Esophagus squamous epithelium (tissue), 5 donors: ENCODE measurements at places on chromosomes 1 and 21.
A peak's percentile ranks its signal among the peaks of the same experiment; 100 is the strongest.

GRCh38 chr1:43305461-43305860, 4.7 kb downstream of the TIE1 start:
- H3K27ac ChIP-seq: no peak overlapping the region
- H3K4me1 ChIP-seq: peaks cover 2% of the 10 kb centered on the region
- DNase-seq: no peak
- H3K27me3 ChIP-seq: no peaks in the 10 kb centered on the region
- no peaks in the 10 kb centered on the region for H3K36me3 ChIP-seq

DNA sequence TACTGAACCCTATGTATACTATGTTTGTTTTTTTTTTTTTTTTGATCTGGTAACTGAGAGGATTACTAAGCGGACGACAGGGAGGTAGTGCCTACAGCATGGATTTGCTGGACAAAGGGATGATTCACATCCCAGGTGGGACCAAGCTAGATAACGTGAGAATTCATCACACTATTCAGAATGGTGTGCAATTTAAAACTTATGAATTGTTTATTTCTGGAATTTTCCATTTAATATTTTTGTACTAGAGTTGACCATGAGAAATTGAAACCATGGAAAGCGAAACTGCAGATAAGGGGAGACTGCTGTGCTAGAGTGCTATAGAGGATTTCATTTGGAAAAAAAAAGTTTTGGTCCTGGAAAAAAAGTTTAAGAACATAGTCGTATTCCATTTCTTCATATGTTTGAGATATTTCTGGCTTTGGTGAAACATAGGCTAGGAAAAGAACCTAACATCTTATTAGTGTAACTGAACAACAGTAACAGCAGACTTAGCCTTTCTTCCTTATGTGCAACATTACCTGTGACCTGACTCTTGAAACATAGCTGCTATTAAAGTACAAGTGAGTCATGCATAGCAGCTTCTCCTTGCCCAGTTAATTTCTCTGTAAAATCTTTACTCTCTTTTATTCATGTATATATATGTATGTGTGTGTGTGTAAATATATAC, 202.5 kb downstream of the FGGY start:
- no peak overlapping the region for H3K4me3 ChIP-seq
- no peak overlapping the region for H3K27ac ChIP-seq
- H3K27me3 ChIP-seq: no peaks in the 10 kb centered on the region
- H3K4me1 ChIP-seq: peaks cover 13% of the 10 kb centered on the region

- no peak overlapping the region for H3K27ac ChIP-seq
- H3K4me1 ChIP-seq: no peaks in the 10 kb centered on the region
- H3K27me3 ChIP-seq: no peaks in the 10 kb centered on the region
- DNase-seq: no peak
- H3K36me3 ChIP-seq: no peaks in the 10 kb centered on the region
- no peak overlapping the region for H3K4me3 ChIP-seq
Measured at GRCh38 chr1:227420147-227420546, 101.9 kb upstream of the CDC42BPA start.

DNA sequence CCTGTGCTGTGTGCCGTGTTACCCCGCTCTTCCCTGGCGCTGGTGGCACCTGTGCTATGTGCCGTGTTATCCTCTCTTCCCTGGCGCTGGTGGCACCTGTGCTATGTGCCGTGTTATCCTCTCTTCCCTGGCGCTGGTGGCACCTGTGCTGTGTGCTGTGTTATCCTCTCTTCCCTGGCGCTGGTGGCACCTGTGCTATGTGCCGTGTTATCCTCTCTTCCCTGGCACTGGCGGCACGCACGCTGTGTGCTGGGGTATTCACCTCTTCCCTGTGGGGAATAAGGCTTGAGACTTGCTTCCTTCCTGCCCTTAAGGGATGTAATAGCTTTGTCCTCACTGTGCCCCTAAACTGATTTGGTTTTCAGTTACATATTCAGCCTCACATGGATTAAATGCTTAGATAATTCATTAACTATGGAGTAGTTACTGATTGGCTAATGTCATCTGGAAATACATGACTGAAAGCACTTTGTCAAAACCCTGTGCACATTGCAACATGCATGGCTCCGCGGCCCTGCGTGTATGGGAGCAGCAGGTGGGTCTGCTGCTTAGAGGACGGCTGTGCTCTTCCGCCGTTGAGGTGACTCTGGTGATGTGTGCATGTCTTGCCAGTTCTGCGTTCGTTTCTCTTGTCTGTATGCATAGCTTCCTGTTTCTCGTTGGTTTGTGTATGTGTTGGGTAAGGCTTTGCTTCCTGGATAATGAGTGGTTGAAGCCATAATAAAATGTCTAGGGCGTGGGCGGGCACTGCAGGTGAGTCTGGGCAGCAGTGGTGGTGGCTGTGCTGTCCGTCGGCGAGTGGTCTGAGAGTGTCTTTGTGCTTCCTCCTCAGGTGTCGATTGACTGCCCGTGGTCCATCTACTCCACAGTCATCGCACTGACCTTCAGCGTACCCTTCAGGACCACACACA, 17.9 kb upstream of the PWP2 start:
- no peaks in the 10 kb centered on the region for H3K27me3 ChIP-seq
- H3K27ac ChIP-seq: no peak overlapping the region
- H3K36me3 ChIP-seq: peaks cover 31% of the 10 kb centered on the region
- DNase-seq: no peak
- no peak overlapping the region for H3K4me3 ChIP-seq

DNA sequence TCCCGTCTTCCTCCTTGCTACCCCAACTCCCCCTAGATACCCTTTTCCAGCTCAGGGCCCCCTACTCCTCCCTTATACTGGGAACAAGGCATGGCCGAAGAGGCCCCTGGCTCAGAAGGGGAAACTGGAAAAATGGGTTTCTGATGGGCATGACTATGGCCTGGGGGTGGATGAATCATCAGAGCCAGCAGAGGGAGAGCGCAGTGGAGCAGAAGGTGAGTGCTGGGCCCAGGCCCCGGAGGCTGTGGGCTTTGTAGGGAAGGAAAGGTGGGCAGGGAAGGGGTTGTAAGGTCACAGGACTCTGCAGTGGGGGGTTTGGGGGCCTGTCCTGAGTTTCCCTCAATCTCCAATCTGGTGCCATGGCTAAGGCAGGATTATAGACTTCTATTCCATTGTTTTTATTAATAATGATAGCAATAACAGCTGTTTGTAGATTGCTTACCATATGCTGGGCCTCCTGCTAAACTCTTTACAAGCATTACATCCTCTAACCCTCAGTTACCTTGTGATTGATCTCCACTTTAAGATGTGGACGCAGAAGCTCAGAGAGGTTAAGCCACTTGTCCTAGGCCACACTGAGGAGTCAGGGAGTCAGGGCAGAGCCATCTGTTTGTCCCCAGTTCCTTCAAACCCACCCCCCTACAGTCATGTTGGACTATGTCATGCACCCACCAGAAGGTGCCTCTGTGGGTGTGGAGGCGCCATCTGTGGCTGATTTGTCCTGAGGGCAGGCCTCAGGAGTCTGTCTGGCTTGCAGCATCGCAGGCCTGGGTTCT, 36.2 kb upstream of the ZNF362 start:
- peak overlapping the region; percentile 72 for H3K27ac ChIP-seq
- H3K36me3 ChIP-seq: no peaks in the 10 kb centered on the region
- H3K4me1 ChIP-seq: peaks cover 47% of the 10 kb centered on the region
- no peak for DNase-seq

GRCh38 chr1:18927654-18928272, 25.4 kb upstream of the ALDH4A1 start:
- DNase-seq: no peak
- H3K27me3 ChIP-seq: no peaks in the 10 kb centered on the region
- H3K4me1 ChIP-seq: peaks cover 84% of the 10 kb centered on the region
- peak overlapping the region; percentile 73 for H3K27ac ChIP-seq
- H3K36me3 ChIP-seq: no peaks in the 10 kb centered on the region
- H3K4me3 ChIP-seq: no peak overlapping the region

DNA sequence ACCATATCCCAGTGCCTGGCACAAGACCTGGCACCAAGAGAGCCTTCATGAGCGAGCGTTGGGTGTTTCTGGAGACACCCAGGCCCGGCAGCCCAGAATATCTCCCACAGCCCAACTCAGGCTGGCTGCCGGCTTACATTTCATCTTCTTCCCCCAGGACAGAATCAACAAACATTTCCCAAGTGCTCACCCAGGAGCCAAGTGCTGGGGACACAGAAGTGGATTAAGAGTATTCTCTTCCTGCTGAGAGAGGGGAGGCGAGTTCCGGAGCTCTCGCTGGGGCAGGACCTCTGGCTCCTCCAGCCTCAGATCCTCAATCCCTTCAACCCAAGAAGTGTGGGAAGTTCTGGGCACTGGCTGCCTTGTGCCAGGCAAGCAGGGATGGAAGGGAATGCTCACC, 23.6 kb downstream of the IFFO2 start:
- H3K27ac ChIP-seq: peak overlapping the region; percentile 43
- H3K4me3 ChIP-seq: peak overlapping the region; percentile 18
- H3K4me1 ChIP-seq: peaks cover 72% of the 10 kb centered on the region
- no peaks in the 10 kb centered on the region for H3K36me3 ChIP-seq
- DNase-seq: no peak
